ENCODE measurements at places on chromosomes 11 and 22.
A peak's percentile ranks its signal among the peaks of the same experiment; 100 is the strongest.

DNA sequence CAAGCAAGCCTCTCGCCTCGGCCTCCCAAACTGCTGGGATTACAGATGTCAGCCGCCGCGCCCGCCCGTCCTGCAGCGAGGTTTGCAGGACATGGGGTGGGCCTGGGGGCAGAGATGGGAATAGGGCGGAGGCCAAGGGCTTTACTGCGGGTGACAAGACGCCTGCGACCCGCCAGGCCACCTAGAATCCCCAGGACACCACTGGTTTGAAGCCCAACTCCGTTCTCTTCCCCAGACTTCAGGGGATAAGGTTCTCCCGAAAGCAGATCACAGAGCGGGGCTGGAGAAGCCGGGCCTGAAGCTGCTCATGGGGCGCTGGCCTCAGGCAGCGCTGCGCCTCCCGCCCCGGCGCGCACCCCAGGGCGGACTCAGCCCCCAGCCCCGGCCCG, 354 bp downstream of the POLR2L start:
- DNase-seq: no peak

- no peak for DNase-seq
Measured at GRCh38 chr11:119873761-119874421, 144.9 kb upstream of the NECTIN1 start.

DNA sequence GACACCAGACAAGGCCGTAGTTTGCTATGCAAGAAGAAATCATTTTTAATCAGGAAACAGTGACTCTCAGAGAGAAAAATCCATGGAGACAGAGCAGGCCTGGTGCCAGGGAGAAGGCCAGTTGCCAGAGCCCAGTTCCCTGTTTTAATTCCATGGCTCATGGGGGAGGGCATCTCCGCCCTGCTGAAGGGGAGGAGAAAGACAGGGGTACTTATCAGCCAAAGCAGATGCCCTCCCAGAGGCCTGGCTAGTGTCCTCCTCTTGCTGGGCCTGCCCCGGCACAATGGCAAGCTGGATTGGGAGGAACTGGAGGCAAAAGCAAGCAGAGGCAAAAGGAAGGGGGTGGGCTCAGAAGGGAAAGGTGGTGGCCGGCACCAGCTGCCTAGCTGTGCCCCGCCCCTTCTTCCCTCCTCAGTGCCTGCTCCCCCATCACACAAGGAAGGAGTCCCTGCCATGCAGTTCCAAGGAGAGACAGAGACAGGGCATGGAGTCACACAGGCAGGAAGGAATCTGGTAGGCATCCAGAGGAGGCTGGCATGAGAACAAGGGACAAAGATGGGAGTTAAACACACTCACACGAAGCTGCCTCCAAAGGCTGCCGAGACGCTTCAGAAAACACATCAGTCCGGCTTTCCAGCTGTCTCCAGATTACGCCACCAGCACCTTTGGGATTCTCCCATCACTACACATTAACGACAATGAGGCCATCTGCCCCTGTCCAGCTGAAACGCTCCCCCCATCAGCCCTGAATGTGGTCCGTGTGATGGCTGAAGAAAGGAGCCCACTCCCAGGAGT, 591.8 kb downstream of the BUD13 start:
- DNase-seq: no peak

GRCh38 chr11:123698546-123699127, 42.8 kb downstream of the ZNF202 start:
- DNase-seq: no peak

DNA sequence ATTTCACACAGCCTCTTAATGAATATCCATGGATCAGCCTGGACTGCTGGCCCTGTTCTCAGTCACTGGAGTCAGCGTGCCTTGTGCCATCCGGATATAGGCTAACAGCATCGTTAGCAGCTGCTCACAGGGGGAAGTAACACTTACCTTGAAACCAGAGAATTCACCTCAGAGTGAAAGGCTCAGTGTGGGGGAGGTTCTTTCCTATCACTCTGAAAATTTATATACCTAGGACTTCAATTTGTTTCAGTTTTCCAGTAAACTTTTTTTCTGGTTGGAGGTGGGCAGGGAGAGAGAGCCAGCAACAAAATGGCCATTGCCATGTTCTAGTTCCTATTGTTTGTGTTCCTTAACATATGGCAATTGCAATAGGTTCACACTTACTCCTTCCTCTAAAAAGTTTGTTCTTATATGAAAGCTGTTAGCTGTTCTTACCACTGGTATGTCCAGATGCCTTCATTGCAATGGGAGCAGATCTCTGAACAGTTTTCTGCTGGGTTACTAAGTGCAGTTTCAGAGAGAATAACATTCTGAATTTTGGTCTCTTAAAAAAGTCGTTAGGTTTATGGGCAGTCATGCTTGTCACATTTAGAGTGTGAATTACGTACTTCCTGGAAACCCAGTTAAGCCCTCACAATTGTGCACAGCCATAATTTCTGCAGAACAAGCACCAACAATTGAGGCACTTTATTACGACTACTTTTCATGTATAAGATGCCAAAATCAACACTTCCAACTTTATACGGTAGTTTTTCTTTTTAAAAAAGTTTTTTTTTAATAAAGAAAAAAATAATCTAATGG, 247.6 kb downstream of the CADM1 start:
- DNase-seq: no peak

DNA sequence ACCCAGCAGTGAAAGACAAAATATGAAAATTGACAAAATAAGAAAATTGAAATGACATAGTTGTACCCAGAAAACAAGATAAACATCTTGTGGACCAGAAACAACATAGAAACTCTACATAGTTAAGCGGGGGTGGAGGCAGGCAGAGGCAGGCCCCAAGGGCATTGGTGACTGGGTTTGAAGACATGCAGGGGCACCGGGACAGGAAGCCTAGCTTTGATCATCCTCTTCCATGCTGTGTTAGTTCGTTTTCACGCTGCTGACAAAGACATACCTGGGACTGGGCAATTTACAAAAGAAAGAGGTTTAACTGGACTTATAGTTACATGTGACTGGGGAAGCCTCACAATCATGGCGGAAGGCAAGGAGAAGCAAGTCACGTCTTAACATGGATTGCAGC, 33.5 kb upstream of the CRTAM start:
- DNase-seq: no peak

GRCh38 chr11:16773981-16774935, 35.8 kb downstream of the C11orf58 start:
- no peak for DNase-seq

DNA sequence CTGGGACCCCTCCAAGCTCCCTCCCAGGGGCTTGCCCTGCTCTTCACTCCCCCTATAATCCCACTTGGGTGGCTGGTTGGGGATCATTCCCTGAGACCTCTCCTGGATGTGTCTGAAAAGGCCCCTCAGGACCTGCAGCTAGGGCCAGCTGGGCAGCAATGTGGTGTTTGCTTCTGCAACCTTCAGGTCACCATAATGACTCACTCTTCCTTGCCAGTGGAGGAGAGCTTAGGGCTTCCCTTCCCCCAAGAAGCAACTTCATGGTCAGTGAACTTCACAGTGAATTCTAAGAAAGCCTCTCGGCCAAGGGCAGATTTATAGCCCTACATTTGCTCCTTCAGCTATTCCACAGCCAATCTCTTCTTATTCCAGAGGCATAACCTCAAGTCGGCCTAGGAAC, 45.1 kb upstream of the TSPAN18 start:
- DNase-seq: no peak

DNA sequence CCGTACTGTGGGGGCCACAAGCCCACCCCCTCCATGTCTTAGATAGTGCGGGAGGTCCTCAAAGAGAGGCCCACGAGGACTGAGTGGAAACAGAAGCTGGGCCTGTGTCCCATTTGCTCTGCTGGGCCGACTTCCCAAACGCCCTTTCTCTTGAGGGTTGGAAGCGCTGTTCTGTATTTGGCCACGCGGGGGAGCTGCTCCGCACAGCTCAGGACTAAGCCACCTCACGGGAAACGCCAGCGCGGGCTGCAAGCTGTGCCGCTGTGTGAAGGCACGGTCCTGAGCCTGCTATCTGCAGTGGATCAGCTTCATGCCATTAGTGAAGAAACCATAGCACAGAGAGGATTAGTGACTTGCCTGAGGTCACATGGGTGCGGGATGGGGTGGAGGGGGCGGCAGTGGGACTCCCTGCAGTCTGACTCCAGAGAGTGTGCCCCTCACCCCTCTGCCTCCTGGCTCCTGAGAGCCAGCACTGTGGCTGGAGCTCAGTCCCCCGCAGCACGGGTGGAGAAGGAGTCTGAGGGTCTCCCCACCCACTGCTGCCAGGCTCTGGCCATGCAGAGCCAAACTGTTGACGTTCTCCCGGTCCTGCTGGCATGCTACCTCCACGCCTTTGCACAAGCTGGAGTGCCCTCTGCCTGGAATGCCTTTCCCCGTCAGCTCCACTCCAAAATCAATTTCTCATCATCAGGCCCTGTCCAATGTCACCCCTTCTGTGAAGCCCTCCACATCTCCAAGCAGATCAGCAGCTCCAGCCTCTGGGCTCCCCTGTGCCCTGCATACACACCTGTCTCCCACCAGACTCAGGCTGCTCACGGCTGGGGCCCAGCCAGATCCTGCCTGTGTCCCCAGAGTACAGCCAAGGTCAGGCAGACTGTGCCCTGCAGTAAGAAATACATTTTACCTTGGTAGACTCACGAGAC, 51.5 kb upstream of the LRRC32 start:
- peak; percentile 69 for DNase-seq
